ENCODE measurements at places on chromosomes 6 and 20.

DNA sequence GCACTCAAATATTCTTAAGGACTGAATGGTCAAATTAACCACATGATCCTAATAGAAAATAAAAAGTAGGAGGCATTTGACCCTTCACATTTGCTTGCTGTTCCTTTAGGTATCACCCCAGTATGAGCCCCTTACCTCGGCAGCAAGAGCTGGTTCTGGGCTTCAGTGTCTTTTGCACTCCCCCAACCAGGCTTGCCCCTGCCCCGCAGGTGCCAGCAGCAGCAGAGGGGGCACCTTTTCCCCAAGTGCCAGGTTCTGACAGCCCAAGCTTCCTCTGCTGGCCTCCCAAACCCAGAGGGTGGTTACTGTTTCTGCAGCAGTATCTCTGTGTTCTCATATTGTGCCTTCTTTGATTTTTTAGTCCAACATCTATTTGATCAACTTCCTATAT, 23.2 kb downstream of the UBE2V1 start:
- DNase-seq: no peak
- no peak overlapping the region for H3K27ac ChIP-seq
- no peak overlapping the region for H3K4me3 ChIP-seq
- H3K36me3 ChIP-seq: peaks cover 4% of the 10 kb centered on the region

DNA sequence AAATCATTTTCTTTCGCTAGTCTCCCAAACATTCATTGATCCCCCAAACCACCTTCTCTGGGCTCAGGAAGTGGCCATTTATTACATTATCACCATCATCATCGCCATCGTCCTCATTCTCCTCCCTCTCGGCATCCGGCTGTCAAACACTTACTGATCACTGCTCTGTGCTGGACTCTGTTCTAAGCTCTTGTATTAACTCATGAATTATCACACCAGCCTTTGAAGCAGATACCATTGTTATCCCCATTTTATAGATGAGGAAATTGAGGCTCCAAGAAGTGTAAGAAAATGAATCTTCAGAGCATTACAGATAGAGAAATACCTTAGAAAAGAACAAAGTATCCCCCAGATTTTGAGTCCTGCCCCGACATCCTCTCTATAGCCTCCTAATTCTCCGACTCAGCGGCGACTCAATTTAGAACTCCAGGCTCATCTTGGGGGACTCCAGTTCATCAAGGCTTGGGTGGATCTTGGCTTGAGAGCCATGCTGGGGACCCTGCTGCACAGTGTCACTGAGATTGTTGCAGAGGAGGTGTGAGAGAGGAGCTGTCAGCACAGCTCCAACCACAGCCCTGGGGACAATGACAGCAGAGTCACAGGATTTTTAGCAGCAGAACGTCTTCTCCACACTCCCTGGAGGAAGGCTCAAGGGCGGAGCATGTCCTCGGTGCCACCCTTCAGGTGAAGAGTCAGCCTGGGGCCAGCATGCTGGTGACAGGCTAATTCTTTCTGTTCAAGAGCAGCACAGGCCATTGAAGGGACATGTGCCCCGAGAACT, 6.6 kb upstream of the EEF1E1 start:
- H3K36me3 ChIP-seq: no peaks in the 10 kb centered on the region
- H3K4me3 ChIP-seq: no peak overlapping the region
- H3K4me1 ChIP-seq: no peaks in the 10 kb centered on the region
- no peak overlapping the region for H3K27ac ChIP-seq
- no peak for DNase-seq

GRCh38 chr20:22998476-22998875, 36.6 kb upstream of the SSTR4 start:
- no peak overlapping the region for H3K4me3 ChIP-seq
- no peaks in the 10 kb centered on the region for H3K4me1 ChIP-seq
- no peak overlapping the region for H3K27ac ChIP-seq
- no peaks in the 10 kb centered on the region for H3K27me3 ChIP-seq

DNA sequence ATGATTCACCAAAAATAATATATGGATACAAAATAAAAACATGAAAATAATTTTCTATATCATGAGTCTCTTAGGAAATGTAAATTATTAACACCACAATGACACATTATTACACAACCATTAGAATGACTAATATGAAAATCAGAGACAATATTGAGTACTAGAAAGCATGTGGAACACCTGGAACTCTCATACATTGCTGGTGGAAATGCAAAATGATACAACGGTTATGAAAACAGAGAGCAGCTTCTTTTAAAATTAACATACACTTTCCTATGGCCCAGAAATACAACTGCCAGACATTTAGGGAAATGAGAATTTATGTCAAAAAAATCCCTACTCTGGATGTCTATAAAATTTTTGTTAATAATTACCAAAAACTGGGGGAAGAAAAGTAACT, 853.3 kb upstream of the MAN1A1 start:
- no peak for DNase-seq
- H3K36me3 ChIP-seq: no peaks in the 10 kb centered on the region
- no peaks in the 10 kb centered on the region for H3K4me1 ChIP-seq

DNA sequence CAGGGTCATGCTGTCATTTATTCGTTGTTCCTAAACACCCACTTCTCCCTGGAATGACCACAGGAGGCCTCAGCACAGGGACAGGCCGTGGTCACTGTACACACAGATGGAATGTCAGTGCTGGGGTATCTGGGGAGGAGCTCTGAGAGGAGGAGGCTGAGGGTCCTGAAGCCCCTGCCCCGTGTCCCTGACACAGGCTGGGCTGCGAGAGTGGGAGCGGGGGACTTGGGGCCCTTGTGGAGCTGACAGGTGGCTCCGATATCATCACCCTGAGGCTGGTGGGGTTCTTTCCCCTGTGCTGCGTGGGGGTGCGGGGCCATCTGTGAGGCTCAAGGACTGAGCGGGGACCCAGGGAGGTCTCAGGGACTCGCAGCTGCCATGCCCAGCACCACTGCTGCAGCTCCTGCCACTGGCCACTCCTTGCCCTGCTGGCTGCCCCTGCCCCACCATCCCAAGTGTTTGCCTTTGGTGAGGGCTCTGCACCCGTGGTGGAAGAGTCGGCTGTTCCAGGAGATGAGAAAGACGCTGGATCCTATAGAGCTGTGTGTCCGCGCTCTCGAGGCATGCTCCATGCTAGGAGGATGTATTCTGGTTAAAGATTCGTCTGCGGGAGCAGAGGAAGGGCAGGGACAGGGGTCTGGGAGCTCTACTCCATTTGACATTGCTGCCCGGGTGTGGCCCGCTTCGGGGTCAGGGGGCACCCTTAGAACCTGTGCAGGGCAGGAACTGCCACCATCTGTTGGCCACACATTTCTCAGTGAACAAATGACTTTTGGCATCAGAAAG, 18.9 kb downstream of the NPEPL1 start:
- H3K4me3 ChIP-seq: no peak overlapping the region
- H3K27ac ChIP-seq: no peak overlapping the region
- peaks cover 8% of the 10 kb centered on the region for H3K4me1 ChIP-seq
- no peak for DNase-seq
- peaks cover 4% of the 10 kb centered on the region for H3K36me3 ChIP-seq

All from neuronal stem cell (in vitro differentiated cells).